Ammon's horn (tissue), 1 donor: ENCODE measurements at places on chromosomes 5 and 9.
A peak's percentile ranks its signal among the peaks of the same experiment; 100 is the strongest.

DNA sequence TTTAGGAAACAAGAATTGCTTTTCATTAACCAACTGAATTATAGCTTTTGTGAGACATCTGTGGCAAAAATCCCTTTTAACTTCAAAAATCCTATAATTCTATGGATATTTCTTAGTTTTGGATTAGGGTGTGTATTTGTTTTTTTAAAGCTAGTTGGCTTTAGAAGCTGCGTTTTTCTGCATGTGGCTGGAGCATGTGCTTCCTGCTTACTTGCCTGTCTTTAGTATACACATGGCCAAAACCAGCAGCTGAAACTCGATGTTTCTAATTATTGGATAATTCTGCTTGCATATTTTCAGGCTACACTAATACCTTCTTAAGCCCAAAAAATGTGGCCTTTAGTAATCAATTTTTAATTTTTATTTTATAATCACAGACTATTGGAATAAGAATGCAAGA, 8.9 kb downstream of the RECK start:
- DNase-seq: no peak

DNA sequence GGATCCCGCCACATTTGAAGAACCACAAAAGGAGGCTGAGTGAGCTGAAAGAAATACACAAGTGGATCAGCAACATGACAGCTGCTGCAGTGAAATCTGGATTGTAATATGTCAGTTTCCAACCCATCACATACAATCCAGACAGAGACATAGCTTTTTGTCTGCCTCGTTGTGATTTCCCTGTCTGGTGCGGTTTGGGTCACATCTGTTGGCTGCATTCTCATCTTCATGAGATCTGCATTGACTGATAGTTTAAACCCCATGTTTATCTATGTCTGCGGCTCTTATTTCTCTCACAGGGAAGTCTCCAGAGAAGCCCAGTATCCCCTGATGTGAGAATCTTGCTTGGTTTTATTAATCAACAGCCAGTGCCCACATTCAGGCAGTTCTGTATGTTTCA, 403.1 kb upstream of the ZNF608 start:
- no peak for DNase-seq

DNA sequence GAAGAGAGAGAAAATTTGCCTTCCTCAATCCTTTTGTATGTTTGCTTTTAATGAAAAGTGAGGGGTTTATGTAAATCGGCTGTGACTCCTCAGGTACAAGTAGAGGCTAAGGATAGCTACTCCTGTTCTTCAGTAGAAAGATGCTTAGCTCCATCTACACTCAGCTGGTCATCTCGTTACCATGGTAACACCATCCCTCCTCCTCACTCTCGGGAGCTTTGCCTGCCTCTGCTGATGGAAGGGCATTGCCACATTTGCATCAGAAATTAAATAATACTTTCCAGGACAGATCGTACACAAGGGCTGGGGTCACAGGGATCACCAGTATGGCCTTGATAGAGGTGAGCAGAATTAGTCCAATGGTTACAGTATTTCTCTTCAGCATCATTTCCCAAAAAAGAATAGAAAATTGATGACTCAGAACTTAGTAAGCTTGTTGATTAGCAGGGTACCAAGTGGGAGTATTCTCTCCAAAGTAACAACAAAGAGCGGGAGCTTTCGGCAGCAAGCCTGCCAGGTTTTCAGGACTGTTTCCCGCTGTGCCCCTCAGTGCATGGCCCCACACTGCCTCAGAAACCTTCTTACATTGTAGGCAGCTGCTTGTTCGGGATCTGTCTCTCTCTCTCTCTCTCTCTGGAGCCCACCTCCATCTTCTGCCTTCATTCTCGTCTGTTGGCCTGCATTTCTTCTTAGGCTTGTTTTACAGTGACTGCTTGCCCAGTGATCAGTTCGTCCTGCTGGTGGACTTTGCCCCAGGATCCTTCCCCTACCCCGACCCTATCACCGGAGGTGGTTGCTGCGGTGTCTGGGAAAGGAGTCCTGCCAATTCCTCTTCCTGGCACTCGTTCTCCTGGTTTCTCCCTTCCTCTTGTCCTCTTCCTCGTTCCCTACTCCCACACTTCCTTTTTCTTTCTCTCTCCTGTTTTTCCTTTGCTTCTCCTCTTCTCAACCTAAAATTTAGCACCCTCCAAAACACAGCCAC, 51.9 kb upstream of the SNAPC3 start:
- peak; percentile 50 for DNase-seq

DNA sequence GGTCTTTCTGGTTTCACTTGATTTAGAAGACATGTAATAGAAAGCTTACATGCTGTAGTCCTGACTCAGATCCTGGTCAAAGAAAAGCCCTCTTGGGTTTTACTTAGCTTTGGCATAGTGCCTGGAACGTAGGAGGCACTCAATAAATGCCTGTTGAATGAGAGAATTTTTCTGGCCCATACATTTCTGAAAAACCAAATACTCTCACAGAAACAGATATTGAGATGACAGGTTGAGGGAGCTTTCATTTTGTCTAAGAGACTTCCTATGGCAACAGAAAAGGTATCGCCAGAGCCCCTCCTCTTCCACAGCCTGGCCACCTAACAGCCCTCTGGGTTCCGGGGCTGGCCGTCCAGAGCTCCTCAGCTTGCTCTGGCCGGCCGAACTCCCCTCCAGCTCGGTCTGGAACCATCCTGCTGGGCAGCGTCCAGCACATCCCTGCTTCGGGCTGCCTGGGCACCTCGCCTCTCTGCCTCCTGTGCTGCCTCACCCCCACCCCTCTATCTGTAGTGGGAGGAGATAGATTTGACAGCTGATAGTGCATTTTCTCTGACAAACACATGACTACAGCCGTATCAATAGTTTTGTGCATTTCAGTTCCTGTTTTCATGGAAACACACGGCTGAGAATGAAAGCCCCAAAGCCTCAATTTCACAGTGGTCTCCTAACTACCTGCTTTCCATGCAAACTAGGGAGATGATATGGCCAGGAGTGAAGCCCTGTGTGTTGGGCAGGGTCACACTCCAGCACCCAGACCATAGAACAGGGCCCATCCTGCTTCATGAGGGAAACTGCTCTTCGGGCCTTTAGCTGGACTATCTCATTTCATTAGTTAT, 1.1 kb downstream of the IL4 start:
- DNase-seq: no peak

GRCh38 chr9:75918154-75918553, 27.7 kb downstream of the PCSK5 start:
- DNase-seq: no peak

- DNase-seq: peak; percentile 85
Measured at GRCh38 chr5:93607367-93608258, 24.6 kb downstream of the NR2F1 start.

DNA sequence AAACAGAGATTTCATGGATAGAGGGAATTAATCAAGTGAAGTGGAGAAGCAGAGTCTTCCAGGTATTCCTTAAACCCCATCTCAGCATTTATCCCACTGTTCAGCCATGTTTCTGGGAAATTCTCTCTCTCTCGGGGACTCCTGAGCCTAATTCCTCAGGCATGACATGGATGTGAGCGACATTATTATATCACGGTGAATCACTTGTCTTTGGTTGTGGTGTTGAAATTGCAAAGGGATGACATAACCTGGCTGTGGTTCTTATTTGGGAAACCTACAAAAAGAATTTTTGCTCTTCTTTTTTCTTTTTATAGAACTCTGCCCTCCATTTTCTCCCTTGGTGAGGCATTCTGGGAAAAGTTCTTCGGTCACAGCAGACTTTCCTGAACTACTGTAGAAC, 457.9 kb upstream of the PTGER4 start:
- no peak for DNase-seq

DNA sequence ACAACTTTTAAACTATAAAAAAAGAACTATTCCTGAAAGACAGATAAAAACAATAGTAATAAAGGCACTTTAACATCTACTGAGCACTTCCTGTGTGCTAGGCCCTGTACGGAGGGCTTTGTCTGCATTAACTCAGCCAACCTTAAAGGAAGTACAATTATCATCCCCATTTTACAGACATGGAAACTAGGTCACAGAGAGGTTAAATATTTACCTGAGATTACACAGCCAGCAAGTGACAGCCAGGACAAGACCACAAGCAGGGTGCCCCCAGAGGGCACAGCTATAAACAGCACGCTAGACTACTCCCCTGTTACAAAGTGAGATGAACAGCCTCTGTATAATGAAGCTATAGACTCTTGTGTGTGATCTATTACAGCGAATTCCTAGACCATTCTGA, 25.5 kb downstream of the DDX31 start:
- no peak for DNase-seq

DNA sequence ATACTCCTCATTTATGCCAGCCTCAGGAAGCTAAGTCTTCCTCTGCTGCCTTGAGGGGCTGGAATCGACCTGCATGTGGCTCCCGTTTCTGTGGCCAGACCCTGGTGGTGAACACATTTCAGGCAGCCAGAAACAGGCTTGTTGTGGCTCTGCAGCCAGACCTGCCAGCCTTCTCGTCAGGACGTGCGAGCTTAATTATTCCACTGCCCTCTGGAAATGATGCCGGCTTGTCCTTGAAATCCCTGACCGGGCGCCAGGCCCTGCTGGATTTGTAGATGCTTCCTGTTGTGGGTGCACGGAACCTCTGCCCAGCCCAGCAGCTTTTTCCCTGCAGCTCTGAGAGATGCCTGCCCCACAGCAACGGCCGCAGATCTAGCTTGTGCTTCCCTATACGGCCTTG, 41.6 kb downstream of the PDZD2 start:
- peak; percentile 39 for DNase-seq

DNA sequence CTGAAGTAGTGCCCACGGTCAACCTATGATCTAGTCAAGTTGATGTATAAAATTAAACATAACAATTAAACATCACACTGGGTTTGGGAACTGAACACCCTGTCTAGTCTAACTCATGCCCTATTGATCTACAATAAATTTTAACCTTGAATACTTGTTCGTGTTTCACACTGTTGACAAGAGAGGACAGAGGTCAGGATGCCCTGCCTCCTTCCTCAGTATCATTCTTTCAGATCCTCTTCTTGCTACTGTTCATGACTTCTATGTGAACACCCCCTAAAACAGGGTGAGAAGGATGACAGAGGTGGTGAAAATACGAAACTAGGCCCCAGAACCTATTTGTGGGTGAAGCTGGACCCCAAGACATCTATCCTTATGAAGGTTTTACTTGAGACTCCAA, 8.1 kb upstream of the MAT2B start:
- no peak for DNase-seq

GRCh38 chr9:72441848-72442607, 77.0 kb upstream of the ZFAND5 start:
- peak; percentile 15 for DNase-seq

- no peak for DNase-seq
Measured at GRCh38 chr5:125034331-125034730, 287.9 kb upstream of the ZNF608 start.

DNA sequence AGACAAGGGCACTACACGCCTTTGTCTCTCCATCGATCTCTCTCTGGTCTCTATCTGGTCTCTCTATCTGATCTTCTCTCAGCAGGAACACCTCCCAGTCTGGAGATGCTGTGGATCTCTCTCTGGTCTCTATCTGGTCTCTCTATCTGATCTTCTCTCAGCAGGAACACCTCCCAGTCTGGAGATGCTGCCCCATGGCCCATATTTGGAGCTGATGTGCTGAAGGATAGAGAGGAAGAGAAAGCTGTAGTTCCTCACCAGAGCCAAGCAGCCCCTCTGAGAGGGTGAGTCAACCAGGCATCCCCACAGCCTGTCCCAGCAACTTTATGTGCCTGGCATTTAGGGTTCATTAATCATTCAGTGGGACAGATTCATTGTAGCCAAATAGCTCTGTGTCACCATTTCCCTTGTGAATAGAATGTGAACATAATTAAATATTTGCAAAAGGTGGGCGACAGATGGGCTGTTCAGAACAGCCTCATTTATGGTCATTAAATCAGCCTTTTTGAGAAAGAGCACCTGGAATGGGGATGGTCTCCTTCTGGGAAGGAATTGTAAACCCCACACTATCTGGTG, 189.3 kb upstream of the MAST4 start:
- DNase-seq: no peak

DNA sequence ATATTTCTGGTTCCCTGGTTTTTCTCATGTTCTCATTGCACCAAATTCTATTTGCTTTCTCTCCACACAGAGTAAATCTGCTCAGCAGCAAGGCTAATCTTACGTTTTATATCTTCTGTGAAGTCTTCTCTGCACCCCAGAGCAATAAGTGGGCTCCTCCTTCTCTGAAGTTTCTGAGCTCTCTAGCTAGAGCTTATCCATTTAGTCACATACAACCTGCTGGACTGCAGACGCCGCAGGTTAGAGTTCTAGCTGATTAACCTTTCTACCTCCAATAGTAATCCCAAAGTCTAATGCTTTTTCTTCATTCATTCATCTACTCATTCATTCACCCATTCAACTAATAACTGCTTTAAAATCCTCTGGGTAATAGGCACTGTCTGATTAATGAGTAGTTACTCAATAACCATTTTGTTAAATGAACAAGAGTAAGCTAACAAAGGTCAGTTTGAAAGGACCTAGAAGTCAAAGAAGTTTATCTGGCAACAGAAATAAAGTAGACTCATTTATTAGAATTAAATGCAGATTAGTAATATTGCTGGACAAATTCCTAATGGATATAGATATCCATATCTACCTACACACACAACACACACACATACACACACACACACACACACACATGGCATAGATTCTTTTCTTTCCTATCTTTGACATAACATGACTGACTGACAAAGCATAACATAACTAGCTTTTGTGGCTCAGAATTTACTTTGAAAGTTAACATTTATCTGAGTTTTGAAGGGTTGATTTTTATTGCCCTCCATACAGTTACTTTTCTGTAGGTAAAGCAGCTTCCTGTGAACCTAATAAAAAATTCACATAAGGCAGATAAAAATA, 984.6 kb upstream of the SEMA6A start:
- no peak for DNase-seq

GRCh38 chr9:526904-527591, 312.4 kb downstream of the DOCK8 start:
- no peak for DNase-seq

GRCh38 chr9:133759946-133760345, 21.8 kb upstream of the SARDH start:
- no peak for DNase-seq

GRCh38 chr9:20579524-20580314, 42.6 kb downstream of the MLLT3 start:
- no peak for DNase-seq

DNA sequence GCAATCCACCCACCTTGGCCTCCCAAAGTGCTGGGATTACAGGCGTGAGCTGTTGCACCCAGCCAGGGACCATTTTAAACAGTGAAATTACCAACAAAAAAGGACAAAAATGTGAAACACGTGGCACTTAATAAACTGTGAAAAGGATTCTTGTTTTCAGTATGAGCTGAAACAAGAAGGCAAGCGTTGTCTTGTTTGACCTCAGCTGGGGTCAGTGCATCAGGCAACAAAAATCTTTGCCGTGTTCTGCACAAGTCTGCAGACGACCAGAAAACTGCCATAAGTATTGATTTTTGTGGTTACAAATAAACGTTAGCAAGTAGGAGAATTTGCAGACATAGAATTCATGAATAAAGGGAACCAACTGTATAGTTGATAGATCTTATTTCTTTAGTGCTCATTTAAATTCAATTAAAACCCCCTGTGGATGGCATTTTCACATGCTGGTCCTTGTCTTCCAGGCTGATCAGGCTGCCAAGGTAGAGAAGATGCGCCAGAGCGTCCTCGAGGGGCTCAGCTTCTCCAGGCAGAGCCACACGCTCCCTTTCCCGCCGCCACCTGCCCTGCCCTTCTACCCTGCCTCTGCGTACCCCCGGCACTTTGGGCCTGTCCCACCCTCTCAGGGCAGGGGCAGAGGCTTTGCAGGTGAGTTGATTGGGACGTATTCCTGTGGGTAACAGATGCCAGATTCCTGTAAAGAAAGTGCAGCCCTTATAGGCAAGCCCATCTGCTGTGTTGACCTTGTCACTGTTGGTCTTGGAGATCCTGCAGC, 18.8 kb upstream of the PHF2 start:
- DNase-seq: no peak
